ENCODE measurements at places on chromosomes 1 and 21.

DNA sequence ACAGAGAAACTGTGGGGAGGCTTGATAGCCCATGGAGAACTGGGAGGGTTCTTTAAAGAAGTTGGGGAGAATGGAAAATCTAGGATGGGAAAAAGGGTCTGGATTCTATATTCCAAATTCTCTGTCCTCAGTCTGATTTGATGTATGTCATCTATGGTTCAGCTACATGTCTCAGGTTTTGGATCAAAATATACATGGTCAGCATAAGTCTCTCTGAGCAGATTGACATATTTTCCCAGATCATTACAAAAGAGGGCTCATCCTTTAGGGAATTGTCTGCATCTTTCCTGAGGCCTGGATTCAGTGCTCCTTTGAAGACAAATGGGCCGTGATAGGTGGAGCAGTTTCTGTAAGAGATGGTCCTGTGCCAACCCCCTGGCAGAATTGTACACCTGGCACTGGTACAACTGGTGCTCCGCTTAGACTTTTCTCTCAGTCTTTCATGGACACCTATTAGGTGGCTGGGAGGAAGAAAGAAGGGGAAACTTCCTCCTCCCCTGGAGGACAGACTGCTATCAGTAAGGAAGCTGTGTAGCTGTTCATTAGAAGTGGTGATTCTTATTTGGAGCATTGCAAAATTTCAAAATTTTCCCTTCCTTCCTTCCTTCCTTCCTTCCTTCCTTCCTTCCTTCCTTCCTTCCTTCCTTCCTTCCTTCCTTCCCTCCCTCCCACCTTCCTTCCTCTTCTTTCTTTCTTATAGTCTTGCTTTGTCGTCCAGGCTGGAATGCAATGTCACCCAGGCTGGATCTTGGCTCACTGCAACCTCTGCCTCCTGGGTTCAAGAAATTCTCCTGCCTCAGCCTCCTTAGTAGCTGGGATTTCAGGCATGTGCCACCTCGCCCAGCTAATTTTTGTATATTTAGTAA is 26.1 kb upstream of the RGL1 start:
- DNase-seq = no peak

DNA sequence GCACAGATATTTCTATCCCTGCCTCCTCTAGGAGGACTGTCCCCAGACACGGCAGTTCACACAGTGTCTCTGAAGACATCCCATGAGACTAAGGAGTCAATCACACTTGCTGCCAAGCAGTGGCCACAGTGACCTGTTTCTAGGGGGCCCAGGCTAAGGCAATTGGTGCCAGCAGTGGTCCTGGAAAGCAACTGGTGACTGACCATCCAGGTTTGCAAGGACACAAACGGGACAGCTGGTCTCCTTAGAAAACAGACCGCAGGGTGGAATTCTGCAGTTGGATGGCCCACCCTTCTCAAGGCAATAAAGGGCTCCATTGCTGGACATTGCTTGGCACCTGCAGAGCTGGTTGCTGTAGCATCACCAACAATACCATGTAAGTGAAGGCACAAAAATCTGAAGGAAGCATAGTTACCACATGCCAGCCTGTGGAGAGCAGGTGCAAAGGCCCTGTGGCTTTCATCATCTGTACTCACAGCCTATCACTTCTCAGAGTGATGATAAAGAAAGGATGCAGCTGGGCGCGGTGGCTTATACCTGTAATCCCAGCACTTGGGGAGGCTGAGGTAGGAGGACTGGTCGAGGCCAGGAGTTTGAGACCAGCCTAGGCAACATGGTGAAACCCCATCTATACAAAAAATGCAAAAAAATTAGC is 81.5 kb downstream of the STUM start:
- no peak for DNase-seq

GRCh38 chr1:178738780-178739179 is 13.7 kb downstream of the RALGPS2 start:
- DNase-seq = no peak

GRCh38 chr1:38029685-38030511 is 16.7 kb downstream of the POU3F1 start:
- no peak for DNase-seq

DNA sequence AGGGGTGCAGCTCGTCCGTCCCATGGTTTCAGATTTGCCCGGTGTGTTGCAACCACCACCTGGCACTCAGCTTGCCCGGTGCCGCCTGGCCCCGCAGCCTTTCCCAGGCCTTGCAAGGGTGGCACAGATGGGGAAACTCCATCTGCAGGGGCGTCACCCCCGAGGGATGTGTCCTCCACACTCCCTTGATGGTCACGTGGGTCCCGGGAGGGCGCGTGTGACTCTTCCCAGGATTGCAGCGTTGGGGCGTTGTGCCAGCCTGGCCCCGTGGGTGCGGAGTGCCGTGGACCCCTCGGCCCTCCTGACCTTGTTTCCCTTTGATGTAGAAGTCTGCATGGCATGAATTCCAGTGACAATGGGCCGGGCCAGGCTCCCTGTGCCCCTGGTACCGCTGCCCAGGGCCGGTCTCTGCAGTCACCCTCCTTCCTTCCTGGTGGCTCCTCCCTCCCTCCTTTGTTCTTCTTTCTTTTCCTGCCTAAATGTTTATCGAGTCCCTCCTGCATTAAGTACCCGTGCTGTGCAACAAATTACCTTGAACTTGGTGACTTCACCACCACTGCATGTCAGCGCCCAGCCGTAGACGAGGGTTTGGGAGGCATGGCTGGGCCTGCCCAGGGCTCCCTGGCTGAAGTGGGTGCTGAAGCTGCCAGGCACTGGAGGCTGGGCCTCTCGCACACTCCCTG is 22.9 kb downstream of the RRP1 start:
- DNase-seq = no peak

DNA sequence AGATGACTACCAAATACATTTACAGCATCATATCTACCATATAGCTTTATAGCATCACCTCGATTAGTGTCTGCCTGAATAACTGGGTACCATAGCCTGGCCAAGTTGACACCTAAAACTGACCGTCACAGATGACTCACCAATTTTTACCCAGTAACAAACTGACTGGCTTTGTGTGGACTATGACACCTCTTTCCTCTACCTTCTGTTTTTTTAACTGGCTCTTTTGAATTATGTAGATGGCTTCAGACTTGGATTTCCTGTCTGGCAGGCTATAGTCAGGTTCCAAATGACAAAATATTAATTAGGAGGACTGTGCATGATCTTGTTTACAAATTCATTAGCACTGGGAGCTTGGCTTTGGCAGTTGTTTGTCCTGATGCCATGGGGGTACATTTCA is 360.3 kb downstream of the TGFB2 start:
- no peak for DNase-seq

DNA sequence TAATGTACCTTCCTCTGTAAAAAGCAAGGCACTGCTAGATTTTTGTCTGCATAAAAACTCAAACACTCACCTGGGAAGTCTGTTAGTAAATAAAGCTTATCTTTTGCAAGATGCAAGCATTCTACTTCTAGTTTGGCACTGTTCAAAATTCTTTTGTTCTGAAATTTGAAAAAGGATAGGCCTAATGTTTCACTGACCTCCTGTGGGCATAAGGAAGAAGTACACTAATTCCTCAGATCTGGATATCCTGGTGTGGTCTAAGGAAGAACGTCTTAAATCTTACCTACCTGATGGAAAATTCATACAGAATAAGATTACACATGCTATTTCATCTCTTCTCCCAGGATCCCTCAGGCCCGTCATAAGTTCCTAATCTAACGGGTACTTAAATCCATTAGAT is 93.5 kb upstream of the CAMK1G start:
- DNase-seq = no peak
